ENCODE measurements at places on chromosomes 3 and 15.

GRCh38 chr3:10483364-10483675, 22.1 kb downstream of the ATP2B2 start:
- no peak for DNase-seq

- DNase-seq = no peak
Measured at GRCh38 chr3:188113756-188114155, 40.2 kb upstream of the LPP start.

GRCh38 chr3:187978433-187979011, 175.4 kb upstream of the LPP start:
- no peak for DNase-seq

DNA sequence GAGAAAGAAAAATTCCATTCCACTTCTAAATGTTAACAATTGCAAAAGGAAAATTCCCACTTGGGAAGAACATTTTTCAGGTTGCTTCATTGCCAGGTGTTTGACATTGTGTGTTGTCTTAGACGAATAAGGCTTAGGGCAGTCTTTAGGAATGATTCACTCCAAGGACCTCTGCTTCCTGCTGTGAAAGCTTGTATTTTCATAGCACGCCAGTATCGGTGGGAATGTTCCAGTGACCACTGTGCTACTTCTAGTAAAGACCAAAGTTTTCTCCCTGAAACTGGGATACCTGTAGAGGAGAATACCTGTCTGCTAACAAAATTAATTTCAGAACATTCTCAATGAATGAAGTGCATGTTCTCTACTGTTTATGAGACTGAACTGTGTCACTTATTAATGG, 64.1 kb downstream of the CDIN1 start:
- no peak for DNase-seq

DNA sequence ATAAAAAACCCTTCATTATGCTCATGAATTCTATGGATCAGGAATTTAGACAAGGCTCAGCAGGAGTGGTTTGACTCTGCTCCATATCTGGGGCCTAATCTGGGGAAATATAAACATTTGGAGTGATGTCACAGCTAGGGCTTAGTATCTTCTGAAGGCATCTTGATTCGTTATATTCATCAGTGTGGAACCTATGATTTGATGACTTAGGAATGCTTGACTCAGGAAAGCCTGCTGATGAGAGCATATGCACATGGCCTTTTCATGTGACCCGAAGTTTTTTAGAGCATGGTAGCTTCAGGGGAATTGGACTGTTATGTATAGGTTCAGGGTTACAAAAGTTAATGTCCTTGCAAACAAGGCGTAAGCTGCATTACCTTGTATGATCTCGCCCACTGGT, 184.9 kb upstream of the LRRC3B start:
- no peak for DNase-seq

GRCh38 chr15:38174691-38175090, 77.9 kb upstream of the SPRED1 start:
- no peak for DNase-seq

DNA sequence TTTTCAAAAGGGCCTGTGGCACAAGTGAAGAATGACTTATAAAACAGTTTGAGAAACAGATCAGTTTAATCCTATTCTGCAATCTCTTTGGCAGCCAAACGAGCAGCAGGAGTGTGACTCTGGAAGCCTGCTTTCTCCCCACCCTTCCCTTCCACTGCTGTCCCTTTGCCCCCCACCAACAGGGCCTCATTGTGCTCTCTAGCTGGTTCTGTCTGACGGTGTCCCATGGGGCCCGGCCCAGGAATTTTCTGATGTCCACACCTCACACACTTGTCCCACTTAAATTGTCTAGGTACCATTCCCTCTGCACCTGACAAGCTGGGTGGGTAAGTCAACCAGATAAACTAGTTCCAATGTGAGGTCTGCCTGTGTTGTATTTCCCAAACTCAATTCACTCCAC, 16.4 kb downstream of the SLCO2A1 start:
- DNase-seq = no peak

DNA sequence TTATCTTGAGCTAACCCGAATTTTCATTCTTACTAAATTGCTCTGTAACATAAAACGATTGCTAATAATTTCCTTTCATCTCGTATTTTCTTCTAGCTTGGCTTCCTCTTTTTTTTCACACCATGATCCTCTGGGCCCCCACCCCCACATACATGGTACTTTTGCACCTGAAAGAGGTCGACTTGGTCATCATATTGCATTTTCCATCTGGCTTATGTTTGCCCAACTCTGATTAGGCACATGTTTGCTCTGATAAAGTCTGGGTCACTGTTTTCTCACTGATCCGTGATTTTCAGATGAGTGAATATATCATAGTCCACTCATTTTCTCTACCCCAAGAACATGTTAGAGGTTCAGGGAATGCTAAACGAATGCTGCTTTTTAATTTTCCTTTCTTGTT, 49.5 kb downstream of the ARRDC4 start:
- no peak for DNase-seq

GRCh38 chr3:149934524-149934923, 36.2 kb downstream of the PFN2 start:
- DNase-seq = no peak

- DNase-seq = no peak
Measured at GRCh38 chr3:69282181-69282580, 103.7 kb downstream of the FRMD4B start.

DNA sequence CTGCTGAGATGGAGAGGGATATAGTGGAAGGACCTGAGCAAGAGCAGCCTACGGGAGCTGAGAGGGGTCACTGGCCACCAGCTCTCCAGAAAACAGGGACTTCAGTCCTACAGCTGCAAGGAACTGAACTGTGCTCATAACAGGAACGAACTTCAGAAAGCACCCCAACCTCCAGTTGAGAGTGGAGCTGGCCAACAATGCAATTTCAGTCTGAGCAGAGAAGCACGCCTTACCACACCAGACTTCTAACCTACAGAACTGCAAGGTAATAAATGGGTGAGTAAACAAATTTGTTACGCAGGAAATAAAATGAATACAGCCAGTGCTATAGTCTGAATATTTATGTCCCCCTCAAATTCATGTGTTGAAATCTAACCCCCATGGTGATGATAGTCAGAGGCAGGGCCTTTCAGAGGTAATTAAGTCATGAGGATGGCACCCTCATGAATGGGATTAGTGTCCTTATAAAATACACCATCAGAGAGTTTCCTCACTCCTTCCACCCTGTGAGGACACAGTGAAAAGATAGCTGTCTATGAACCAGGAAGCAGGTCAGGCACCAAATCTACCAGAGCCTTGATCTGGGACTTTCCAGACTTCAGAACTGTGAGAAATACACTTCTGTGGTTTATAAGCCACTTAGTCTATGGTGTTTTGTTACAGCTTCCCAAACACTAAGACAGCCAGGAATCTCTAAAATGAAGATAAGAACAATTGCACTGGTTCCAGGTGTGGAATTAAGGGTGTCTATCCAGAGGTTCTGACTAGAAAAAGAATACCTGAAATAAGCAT, 58.6 kb downstream of the SYNM start:
- DNase-seq = no peak

- DNase-seq = no peak
Measured at GRCh38 chr15:98715890-98716443, 67.6 kb downstream of the IGF1R start.

DNA sequence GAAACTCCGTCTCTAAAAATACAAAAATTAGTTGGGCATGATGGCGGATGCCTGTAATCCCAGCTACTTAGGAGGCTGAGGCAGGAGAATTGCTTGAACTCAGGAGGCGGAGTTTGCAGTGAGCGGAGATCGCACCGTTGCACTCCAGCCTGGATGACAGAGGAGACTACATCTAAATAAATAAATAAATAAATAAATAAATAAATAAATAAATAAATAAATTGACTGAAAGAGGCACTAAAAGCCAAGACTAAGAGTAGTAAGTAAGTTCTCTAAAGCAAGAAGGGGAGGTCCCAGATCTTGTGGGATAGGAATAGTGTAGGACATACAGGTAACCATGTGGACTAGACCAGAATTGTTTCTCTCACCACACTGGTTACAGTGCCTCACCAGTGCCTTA, 40.0 kb downstream of the TLNRD1 start:
- no peak for DNase-seq

DNA sequence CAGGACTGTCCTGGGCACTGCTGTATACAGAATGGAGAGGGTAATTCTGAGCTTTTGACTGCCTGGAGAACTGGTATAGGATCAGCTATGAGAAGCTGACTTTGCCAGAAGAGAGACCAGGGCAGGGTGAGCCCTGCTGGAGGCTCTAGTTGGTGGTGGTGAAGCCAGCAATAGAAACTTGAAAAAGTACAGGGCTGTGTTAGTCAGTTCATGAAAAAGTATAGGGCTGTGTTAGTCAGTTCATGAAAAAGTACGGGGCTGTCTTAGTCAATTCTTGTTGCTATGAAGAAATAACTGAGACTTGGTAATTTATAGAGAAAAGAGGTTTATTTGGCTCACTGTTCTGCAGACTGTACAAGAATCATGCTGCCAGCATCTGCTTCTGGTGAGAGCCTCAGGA, 63.5 kb upstream of the C2CD4B start:
- DNase-seq = no peak

DNA sequence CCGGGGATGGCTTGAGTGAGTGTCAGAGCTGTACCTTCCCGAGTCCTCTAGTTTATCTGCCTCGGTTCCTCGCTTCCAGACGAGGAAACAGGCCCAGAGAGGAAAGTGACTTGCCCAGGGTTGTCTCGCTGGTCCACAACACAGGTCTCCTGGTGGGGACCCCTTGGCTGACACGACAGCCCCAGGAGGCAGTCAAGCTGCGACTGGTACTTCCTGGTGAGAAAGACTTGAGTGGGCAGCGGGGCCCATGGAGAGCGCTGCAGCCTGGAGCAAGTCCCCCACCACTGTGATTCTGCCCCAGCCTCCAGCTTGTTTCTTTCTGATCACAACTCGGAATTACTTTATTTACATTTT, 600 bp upstream of the CHRNA5 start:
- no peak for DNase-seq

- DNase-seq = no peak
Measured at GRCh38 chr15:65394936-65395335, 17.1 kb upstream of the IGDCC3 start.

GRCh38 chr3:14371573-14372474, 30.6 kb upstream of the SLC6A6 start:
- DNase-seq = no peak
